ENCODE measurements at places on chromosomes 2 and 18.

DNA sequence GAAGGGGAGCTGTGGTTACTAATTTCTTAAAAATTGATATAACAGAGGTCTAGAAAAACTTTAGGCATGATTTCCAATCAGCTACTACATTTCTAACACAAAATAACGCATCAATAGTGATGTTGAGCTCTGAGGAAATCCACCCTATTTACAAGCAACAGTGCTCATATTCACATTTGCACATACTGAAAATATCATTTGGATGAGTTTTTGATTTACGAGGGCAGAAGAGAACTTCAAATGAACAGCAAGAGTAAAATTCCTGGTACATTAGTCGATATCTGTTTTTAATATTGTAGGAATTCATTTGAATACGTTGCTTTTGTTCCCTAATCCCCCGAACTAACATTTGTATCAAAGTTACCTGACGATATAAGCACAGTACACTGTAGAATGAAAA lies 761.0 kb upstream of the POU3F3 start:
- DNase-seq = no peak

DNA sequence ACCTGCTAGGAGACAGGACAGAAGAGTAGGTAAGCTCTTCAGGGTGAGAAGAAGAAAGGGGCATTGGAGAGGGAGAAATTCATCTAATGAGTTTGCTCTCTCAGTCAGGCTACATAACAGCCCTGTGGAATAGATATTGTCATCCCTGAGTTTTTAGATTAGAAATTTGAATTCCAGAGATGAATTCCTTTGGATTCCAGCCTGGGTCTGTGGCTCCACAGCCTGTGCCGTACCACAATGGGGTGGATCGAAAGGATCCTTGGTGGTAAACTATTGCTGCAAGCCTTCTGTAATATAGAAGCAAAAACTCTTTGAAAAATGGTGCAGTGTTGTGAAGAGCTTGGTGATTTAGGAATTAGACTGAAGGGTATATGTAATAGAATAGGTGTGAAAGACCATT lies 21.0 kb downstream of the MYO1B start:
- DNase-seq = no peak

GRCh38 chr18:69956665-69957620 lies 9.3 kb upstream of the CD226 start:
- DNase-seq = no peak

- DNase-seq = no peak
Measured at GRCh38 chr2:175766880-175767279, 235.2 kb downstream of the LNPK start.

DNA sequence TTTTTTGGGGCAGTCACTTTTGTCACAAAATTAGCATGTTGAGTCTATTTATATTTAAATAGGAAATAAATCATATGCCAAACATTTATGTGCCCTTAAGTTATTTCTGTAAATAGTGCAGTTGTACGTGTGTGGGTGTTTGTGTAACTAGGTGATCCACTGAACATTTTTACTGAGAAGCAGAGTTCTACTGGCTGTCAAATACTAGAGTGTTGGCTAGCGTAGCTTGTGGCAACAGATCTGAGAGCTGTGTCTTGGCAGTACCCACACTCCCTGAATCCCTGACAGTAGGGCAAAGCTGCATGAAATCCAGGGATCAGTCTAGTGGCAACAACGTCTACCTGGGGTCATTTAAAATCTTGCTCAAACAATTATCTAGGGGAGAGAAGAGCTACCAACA lies 273.1 kb upstream of the SLC8A1 start:
- DNase-seq = no peak

GRCh38 chr2:204545861-204546735 lies 823 bp downstream of the PARD3B start:
- no peak for DNase-seq

DNA sequence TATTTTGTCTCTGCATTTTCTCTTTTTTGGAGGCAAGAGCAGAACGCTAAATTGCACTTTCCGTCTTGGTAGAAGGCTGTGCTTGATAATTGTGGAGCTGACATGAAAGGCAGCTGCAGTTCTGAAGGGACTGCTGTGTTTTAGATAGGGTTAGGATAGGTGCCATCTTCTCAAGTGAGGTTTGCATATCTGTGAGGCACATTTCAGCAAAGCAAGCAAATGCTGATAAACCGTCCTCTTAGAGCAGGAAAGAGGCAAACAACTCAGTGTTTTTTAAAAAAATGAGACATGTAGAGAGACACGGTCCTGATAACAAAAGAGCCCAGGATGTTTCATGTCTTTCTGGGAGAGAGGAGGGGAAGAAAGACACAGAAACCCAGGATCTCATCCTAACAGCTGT lies 217.7 kb downstream of the SOCS6 start:
- DNase-seq = no peak

DNA sequence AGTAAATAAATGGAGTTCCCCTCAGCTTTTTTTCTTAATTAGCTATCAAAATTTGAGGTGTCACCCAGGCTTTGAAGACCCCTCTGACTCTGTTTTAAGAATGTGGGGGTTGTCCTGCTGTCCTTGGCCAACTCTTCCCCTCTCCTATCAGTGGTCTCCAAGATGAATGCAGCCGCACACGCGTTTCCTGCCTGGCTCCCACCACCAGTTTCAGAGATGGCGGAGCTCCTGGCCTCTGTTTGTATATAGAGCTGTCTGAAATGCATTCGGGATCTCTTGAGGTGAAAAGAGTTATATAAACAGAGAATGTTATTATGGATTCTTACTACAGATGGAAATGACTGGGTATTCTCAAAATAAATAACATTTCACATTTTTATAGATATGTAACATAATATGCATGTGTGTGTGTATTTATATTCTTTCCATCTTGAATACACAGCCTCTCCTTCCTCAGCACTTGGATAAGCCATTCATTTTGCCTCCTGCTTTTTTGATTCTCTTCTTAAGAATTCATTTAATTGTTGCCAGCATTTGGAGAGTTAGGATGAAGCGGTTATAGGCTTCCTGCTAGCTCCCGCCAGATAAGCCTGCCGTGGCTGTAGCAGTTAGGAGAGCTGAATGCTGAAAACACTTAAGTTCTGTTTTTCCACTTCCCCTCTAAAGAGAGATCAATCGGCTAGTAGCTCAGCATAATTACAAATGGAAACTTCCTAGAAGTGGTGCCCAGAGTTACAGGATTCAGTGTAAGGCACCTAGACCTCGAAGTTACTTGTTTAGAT lies 659.3 kb upstream of the FANCL start:
- no peak for DNase-seq

DNA sequence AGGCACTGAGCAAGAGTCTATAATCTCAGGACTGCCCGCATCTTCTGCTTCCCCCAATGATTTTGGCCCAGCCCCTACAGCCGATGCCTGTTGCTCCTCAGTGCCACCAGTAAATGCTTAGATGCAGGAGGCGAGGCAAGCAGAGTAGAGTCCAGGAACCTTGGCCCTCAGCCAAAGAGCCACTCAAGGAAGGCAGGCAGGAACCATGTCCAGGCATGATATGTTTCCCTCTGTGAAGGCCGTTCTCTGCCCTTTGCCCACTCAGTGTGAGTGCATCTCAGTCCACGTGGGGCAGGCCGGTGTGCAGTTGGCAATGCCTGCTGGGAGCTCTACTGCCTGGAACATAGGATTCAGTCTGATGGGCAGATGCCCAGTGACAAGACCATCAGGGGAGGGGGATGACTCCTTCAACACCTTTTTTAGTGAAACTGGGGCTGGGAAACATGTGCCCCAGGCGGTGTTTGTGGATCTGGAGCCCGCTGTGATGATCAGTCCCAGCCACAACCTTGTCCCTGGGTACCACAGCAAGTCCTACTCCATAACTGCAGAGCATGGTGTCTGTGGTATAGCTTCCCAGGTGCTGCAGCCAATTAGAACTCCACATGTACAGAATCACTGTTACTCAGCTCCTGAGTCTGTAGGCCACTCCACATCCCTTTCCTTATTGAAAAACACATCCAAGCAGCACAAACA lies 9.7 kb upstream of the DNAJB2 start:
- DNase-seq = no peak
